Lung microvascular endothelial cell (primary cell): ENCODE measurements at places on chromosomes 5 and 9. TPM values are rescaled to one million over a fixed set of nuclear protein-coding genes. Genes with fewer than 3 reads are reported as not detected.

MPDZ gene
- total RNA-seq, result 55.8 and 112 TPM in 2 replicates

SLIT3 gene
- under 0.01 TPM in 2 replicates for total RNA-seq

KLHL3 gene
- total RNA-seq, result 20.7 and 28.6 TPM in 2 replicates

IL5 gene
- total RNA-seq, result not detected in 2 replicates

SOHLH1 gene
- not detected in 2 replicates for total RNA-seq

KIF4B gene
- total RNA-seq, result 0.40 and 0.44 TPM in 2 replicates

- no peak for DNase-seq
Measured at GRCh38 chr5:178333821-178334481, 101.3 kb upstream of the PHYKPL start.

DNA sequence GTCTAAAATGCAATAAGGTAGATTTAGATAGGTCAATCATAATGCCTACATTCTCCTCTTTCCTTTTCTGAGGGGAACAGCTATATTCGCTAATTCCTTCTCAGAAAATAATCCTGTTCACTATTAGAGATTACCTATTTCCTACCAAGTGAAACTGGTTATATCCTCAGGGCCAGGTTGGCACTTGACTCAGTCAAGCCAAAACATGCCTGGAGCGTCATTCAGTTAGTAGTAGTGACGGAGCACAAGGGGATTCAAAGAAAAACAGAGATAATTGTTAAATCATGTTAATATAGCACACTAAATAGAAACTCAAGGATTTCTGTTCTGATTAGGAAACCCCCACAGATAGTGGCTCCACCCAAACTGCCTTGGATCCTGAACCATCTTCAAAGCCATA lies 515.4 kb upstream of the PTPRD start:
- DNase-seq, result no peak

- DNase-seq, result no peak
Measured at GRCh38 chr5:66247176-66247960, 103.3 kb downstream of the SREK1 start.

GRCh38 chr5:113294311-113295110 lies 140.3 kb downstream of the TSSK1B start:
- DNase-seq, result peak; percentile 89

- DNase-seq, result no peak
Measured at GRCh38 chr9:127751269-127752054, 16.4 kb upstream of the TOR2A start.

- no peak for DNase-seq
Measured at GRCh38 chr5:79663212-79663611, 26.4 kb upstream of the CMYA5 start.

DNA sequence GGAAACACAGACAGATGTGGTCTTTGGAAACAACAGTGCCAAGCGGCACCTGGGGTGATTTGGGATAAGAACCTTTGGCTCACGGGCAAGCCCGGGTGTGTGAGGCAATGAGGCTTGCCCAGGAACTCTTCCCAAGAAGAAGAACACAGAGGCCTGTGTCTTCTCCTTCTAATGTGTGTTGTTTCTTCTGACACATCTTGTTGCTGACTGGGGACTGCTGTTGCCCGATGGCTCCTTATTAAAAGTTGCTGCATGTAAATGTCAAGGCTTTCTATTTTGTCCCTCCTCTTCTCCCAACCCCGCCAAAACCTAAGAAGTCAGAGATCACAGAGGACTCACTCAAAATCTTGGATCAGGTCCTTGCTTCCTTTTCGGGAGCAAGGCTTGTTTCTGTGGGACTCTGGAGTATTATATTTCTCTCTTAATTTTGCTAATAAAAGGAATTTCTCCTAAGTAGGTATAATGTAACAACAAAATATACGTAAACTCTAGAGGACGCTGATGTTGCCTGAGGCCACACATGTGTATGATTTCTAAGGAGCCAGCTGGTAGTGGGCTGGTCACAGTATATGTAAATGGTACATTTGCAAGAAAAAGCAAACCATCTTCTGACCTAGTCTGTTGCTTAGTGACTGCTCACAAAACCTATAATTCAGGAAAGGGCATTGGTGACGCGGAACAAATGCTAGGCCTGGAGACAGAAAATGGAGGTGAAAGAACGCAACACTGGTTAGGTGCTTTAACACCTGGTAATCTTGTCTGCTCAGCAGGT lies 232.5 kb downstream of the GADD45G start:
- DNase-seq, result no peak

DNA sequence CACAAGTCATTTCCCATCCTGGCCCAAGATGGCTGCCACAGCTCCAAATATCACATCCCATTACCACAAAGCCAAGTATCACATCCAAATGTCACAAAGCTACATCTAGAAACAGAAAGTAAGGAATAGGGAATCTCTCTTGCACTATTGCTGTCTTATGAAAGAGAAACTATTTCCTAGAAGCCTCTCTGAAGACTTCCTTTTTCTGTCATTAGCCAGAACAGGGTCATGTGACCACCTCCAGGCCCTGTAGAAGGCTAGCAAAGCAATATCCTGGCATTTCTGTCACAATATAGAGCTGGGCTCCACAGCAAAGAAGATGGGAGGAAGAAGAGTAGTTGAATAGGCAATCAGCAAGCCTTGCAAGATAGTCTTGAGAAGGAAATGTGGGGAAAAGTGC lies 99.2 kb downstream of the SH3TC2 start:
- no peak for DNase-seq
